ENCODE measurements at places on chromosomes 2 and 18.

GRCh38 chr2:162058973-162059668 is 14.9 kb downstream of the DPP4 start:
- DNase-seq, result no peak

- DNase-seq, result peak; percentile 64
Observed at GRCh38 chr2:119218478-119219064, 5.1 kb upstream of the STEAP3 start.

DNA sequence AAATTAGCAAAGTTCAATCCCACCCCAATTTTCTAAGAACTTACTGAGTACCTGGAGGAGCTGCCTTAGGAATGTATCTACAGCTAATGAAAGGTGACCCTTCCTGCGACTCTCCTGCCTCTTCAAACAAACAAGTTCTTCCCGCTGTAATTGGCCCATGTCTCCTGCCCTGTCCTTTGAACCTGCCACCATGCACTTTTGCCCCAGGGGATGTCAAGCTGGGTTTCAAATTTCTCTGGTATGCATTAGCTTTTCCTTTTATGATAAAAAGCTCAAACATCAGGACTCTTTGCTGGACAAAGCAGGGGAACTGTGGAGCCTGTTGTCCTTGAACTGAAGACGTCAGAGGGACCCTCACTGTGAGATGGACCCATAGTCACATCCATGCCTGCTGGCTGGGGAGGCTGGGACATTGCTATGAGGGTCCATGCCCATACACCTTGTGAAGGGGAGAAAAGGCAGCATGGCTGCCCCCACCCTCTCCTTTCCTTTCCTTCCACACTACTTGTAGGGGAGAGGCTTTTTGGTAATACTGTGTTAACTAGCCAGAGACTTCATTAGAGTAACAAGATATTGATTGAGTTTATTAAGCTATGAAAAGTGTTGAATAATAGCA is 210.7 kb upstream of the COPS8 start:
- no peak for DNase-seq

- no peak for DNase-seq
Observed at GRCh38 chr2:196516564-196516963, 123.0 kb upstream of the CCDC150 start.

DNA sequence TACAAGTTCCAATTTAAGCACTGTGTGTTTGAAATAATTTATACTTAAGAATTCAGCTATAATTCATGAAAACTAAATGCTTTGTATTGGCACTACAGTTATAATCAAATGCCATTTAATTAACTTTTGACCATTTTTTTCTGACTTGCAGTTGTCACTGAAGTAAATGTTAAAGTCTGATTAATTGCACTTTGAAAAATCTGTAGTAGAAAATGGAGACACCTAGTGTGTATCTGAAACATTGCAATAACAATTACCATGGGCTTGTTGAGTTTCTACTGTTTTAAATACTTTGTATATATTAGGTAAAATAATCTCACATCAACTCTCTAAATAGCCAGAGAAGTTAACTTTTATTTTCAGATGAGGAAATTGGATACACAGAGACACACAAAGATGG is 458.6 kb upstream of the FSIP2 start:
- peak; percentile 57 for DNase-seq

DNA sequence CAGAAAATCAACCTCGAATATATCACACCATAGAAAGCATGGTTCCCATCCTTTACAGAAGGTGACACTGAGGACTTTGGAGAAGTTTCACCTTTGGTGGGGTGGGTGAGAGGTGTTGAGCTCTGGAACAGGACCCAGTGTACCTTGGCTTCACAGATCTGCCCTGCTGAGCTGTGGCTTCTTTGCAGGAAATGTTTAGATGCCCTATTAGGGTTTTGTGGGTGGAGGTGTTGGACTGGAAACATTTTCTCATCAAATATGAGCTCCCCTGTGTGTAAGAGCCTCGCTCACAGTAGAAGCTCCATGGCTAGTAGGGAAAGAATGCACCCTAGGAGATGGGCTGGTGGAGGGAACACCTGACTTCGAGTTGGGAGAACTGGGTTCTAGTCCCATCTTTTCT is 55.6 kb downstream of the RPL37A start:
- DNase-seq, result no peak

DNA sequence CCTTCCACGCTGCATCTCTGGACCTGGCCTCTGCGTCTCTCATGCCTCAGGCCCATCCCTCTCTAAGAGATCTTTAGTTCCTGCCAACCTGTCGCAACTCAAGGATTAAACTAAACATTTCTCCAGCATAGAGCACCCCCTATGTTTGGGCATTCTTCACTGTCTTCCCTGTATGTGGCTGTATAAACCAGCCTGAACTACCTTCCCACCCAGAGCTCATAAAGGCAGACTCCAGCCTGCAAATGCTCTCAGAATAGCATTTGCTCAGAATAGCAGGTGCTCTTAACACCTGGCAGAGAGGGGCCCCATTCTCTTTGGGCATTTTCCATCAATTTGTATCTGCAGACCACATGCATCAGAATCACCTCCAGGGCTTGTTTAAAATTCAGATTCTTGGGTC is 83.4 kb downstream of the EHD3 start:
- DNase-seq, result no peak

- DNase-seq, result no peak
Observed at GRCh38 chr18:55078303-55078932, 119.2 kb upstream of the CCDC68 start.

GRCh38 chr2:199378948-199379650 is 78.6 kb downstream of the SATB2 start:
- DNase-seq, result no peak

- no peak for DNase-seq
Observed at GRCh38 chr2:233656443-233656842, 15.3 kb upstream of the UGT1A9 start.

DNA sequence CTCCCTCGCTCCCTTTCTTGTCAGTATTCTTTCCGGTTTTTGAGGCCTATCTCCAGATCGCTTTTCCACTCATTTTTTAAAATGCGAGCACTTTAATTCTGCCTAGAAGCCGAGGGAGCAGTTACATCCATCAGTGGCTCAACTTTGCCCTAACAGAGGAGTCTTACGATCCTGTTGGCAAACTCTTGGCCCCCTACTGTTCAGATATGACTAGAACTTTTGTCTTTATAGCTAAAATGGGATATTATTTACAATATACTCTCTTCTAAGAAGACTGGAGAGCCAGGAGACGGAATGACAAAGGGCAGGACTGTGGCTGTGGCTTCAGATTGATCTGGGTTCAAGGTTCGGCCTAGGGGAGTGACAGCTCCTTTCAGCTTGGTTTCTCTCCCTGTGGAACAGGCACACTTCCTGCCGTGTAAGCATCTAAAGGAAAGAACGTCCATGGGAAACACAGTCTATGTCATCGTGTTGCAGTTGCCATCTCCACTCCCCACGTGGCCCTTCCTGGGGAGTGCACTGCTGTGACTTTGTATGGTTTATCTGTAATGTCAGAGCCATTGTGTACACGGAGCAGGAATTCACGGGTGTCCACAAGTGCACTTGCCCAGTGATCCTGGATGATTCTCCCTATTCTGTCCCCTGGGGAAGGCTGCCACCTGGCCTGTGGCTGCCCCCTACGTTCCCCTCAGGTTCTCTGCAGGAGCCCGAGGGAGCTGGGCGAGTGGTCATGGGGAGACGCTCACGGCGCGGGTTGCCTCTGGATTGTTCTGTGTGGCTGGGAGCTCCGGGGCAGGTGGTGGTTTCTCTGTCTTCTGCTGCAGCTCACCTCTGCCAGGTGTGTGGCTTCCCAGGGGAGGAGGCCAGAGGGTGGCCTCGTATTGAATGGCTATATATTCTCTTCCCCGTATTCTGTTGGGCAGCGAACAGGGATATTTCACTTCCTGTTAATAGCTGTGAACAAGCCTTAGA is 222.0 kb downstream of the LDLRAD4 start:
- no peak for DNase-seq

DNA sequence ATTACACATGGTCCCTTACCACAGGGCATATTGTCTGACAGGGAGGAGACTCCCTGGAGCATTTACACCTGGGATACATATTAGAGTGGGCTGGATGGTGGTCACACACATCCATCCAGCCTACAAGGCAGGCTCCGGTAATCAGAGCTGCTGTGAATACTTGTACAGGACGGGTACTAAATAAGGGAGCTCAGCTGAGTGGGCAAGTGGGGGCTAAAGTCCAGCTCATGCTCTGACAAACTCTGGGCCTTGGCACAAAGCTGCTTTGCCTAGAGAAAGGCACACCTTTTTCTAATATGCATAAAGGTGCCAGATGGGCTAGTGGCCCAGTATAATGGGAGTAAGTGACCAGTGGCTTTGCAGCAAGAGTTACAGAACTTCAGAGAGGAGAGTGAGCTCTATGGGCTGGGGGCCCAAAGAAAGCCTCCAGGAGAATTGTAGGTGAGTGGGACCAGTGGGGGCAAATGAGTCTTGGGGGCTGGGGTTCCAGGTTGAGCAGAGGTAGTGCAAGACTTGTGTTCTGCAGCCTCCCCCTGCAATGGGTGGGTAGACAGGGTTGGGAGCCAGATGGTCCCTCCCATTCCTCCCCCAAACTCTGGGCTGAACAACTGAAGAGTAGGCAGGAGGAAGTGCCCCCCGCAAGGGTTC is 1.6 kb downstream of the TMEM198 start:
- no peak for DNase-seq

- DNase-seq, result no peak
Observed at GRCh38 chr2:160735696-160736095, 242.1 kb upstream of the RBMS1 start.

GRCh38 chr2:13662055-13662454 is 945.3 kb downstream of the TRIB2 start:
- no peak for DNase-seq

DNA sequence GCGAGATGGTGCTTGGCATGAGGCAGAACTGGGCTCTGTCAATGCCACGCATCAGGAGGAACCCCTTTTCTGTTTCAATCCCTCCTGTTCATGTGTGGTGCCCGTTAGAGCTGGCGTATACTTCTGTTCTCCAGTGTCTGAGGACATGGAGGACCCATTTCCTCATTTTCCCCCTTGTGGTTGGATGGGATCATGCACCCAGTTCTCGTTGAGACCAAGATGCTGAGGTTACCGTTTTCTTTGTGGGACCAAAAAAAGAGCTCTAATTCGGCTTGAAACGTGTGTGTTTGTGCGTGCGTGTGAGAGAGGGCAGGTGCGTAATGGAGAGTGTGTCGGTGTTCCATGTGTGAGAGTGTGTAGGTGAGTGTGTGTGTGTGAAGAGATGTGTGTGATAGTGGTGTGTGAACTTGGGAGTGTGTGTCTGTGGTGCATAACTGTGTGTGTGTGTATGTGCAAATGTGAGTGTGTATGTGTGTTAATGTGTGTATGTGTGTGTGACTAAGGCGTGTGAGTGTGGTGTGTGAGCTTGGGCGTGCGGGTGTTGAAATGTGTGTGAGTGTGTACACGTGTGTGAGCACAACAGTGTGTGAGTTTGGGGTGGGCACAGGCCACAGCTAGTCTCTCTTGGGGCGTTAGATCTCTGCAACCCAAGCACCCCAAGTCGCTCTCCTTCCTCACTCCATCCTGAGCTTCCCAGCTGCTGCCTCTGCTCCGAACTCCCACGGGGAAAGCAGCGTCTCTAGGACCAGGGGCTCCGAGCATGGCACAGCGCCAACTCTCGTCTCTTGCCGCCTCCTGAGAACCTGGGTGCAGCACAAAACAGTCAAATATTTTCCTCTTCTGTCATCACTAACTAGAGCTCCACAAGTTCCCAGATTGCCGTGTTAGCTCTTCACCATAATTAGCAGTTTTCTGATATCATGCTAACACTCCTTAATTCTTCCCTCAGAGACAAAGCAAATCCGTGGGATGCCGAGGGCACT is 75.8 kb downstream of the LONRF2 start:
- no peak for DNase-seq

GRCh38 chr2:120517751-120518469 is 172.0 kb downstream of the INHBB start:
- DNase-seq, result no peak

DNA sequence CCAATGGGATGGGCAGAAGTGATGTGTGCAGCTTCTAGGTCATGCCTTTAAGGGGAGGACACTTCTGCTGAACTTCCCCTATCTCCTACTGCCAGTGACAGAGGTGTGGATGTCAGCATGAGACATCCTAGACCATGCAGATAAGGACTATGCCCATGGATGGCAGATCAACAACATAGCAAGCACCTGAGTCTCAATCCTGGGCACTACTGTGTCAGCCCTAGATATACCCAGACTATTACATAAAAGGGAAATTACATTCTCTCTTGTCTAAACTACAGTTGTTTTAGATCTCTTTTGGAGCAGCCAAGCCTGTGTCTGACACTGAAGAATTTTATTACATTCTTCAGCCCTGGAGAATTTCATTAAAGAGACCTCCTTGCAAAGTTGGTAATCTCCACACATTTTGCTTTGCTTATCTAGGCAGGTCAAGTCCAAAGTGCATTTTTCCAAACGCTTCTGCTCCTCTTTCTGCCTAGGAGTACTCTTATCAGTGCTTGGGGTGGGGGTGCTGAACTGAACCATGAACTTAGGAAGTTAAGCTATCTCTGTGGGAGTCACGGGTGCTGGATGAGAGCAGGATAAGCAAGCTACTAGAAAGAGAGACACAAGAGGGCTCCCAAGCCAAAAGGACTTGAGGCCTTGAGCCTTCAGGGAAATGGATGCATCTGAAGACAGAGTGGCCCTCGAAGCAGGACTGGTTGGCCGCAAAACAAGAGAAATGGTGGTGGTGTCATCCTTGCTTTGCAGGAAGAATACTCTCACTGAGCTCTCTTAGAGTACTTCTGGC is 95.2 kb upstream of the SPRED2 start:
- no peak for DNase-seq

DNA sequence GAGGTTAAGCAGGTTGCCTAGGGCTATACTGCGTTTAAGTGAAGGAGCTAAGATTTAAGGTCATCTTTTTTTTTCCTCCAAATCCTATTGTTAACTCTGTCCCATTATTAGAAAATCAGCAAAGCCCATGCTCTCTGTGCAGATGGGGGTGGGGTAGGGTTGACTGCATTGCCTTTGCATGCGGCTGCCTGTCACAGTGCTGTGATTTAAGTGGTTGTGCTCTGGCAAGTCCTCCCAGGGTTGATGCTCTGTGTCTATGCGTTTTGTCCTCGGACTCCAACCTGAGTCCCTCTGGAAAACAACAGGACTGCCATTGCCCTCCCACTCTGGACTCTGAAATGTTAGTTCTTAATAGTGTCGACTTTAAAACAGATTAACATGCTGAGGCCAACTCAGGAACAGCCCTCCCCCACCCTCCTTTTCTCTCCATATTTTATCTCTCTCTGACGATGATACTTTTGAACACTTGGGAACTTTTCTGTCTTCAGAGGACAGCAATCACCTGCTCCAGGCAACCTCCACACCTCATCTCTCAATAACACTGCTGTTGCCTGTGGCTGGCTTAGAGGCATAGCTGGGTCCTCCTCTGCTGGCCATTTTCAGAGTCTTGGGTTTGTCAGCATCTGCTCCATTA is 5.8 kb downstream of the FHOD3 start:
- DNase-seq, result no peak

DNA sequence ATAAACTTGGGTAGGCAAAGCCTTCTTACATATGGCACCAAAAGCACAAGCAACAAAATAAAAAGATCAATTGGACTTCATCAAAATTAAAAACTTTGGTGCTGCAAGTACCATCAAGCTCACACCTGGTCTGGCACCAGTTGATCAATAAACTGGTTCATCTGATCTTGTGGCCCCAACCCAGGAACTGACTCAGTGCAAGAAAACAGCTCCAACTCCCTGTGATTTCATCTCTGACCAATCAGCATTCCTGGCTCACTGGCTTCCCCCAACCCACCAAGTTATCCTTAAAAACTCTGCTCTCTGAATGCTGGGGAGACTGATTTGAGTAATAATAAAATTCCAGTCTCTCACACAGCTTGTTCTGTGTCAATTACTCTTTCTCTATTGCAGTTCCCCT is 8.4 kb downstream of the EPG5 start:
- no peak for DNase-seq

- no peak for DNase-seq
Observed at GRCh38 chr2:230325316-230326243, 1.4 kb upstream of the SP140L start.

All from spinal cord (tissue), 10 donors.